ENCODE measurements at places on chromosomes 12 and 14. TPM values are rescaled to one million over a fixed set of nuclear protein-coding genes. Genes with fewer than 3 reads are reported as not detected.

- no peak for DNase-seq
Observed at GRCh38 chr14:86619726-86620125, 1089.8 kb downstream of the FLRT2 start.

DNA sequence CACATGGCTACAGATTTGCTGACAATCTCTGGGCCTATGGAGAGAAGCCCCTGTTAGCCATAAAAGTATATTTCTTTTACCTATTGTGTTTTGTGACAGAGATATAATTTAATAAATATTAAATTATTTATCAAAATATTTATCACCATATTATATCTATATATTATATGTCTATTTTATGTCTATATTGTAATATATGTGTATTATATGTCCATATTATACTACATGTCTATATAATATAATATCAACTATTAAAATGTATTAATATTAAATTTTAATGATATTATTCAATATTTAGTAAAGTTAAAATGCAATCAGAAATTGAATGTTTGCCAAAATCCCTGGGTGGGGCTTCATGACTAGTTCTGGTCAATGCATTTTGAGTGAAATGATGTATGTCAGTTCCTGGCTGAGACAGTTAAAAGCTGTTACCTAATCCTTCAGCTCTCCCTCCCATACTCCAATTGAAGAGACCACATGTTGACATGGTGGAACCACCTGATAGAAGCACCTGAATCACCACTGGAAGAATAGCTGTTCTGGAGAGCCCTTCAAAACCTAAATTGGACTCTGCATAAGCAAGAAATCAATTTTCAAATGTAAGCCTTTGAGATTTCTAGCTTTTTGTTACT is 357.3 kb upstream of the DDHD1 start:
- no peak for DNase-seq

- no peak for DNase-seq
Observed at GRCh38 chr14:100900837-100901390, 2.6 kb downstream of the RTL1 start.

GRCh38 chr12:57575771-57576612 is 15.0 kb upstream of the PIP4K2C start:
- no peak for DNase-seq

DNA sequence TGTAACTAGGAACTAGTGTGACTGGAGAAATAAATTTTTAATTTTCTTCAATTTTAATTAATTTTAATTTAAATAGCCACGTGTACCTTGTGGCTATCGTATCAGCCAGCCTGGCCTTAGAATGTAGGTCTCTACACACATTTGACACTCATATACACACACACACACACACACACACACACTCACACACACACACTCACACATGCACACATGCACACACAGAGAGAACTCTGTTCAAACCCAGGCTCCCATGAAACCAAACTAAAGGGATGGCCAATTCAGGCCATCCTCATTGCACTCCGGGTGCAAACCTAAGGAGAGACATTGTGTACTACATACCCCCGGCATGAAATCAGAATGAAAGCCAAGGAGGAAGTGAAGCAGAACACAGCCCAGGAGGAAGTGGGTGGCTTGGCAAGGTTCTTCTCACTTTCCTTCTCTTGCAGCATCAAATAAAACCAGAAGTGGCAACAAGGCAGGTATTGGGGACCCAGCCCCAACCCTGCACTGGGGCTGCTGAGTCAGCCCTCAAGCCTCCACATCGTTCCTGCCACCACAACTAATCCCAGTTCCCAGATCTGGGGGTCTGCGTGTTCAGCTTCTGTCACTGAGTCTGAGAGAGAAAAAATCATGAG is 26.2 kb upstream of the CHPT1 start:
- DNase-seq = no peak

DNA sequence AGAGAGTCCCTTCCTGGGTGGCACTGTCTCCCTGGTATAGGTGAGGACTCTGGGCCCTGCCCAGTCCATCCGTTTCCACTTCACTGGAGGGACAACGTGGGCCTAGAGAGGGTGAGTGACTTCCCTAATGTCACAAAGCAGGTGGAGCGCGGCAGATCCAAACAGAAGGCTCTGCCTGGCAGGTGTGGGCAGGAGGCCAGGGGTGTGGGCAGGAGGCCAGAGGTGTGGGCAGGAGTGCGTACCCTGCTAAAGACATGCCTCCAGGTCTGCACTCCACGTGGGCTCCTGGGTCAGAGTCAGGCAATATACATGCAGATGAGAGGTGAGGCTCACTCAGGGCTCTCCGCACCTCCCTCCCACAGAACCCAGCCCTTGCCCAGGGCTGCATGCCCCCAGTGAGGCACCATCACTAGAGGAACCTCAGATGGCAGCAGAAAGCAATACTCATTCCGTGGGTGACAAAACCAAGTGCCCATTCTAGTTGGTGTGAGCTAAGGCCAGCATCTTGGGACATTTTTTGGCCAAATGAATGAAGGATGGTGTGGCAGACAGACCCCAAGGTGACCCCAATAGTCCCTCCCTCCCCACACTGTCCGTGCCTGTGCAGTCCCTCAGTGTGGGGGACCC is 271.6 kb upstream of the RTL1 start:
- DNase-seq = peak; percentile 59

- DNase-seq = no peak
Observed at GRCh38 chr14:102579696-102580549, 12.5 kb upstream of the RCOR1 start.

Gene KRT75
- total RNA-seq = not detected

Gene PTPRR
- total RNA-seq = not detected

Gene KRT71
- total RNA-seq = not detected

Gene PDE3A
- total RNA-seq = 59.4 TPM

Gene MYH6
- total RNA-seq = 1.3 TPM
